ENCODE measurements at places on chromosomes 16 and 17. TPM values are rescaled to one million over a fixed set of nuclear protein-coding genes. Genes with fewer than 3 reads are reported as not detected.

Gene DYNLRB2
- total RNA-seq = not detected

Gene SEPTIN1
- 202 TPM for total RNA-seq

GRCh38 chr17:53046781-53047180 is 775.9 kb upstream of the KIF2B start:
- no peak for DNase-seq
- H3K27ac ChIP-seq = no peak overlapping the region
- H3K4me3 ChIP-seq = no peak overlapping the region
- no peaks in the 10 kb centered on the region for H3K27me3 ChIP-seq

Gene MPP3
- 0.62 TPM for total RNA-seq

- H3K4me3 ChIP-seq = peak overlapping the region; percentile 50
- peak; percentile 53 for DNase-seq
- peak overlapping the region; percentile 87 for H3K27ac ChIP-seq
- peaks cover 67% of the 10 kb centered on the region for H3K36me3 ChIP-seq
- peaks cover 59% of the 10 kb centered on the region for H3K4me1 ChIP-seq
Measured at GRCh38 chr17:28925912-28926365, 23.1 kb upstream of the DHRS13 start.

- no peaks in the 10 kb centered on the region for H3K27me3 ChIP-seq
- peaks cover 27% of the 10 kb centered on the region for H3K4me1 ChIP-seq
- H3K27ac ChIP-seq = no peak overlapping the region
Measured at GRCh38 chr17:72730077-72730476, 362.4 kb downstream of the SLC39A11 start.

DNA sequence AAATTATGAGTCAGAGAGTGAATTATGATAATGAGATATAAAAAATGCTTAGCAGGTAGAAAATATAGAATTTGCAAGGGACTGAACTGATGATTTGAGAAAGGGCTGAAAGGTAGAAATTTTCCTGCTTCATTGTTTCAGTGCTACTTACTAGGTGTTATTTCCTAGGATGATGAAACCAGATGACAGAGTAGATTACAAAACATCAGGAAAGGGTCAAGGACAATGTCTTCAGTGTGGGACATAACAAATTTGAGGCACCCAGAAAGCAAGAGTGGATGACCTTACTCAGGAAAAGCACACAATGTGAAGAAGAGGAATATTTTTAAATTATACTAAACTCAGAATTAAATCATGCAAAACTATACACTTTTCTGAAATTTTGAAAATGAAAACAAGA is 102.1 kb downstream of the SHCBP1 start:
- DNase-seq = no peak
- H3K4me3 ChIP-seq = no peak overlapping the region
- H3K27ac ChIP-seq = no peak overlapping the region
- H3K36me3 ChIP-seq = no peaks in the 10 kb centered on the region
- no peaks in the 10 kb centered on the region for H3K4me1 ChIP-seq

Gene AIPL1
- total RNA-seq = not detected

DNA sequence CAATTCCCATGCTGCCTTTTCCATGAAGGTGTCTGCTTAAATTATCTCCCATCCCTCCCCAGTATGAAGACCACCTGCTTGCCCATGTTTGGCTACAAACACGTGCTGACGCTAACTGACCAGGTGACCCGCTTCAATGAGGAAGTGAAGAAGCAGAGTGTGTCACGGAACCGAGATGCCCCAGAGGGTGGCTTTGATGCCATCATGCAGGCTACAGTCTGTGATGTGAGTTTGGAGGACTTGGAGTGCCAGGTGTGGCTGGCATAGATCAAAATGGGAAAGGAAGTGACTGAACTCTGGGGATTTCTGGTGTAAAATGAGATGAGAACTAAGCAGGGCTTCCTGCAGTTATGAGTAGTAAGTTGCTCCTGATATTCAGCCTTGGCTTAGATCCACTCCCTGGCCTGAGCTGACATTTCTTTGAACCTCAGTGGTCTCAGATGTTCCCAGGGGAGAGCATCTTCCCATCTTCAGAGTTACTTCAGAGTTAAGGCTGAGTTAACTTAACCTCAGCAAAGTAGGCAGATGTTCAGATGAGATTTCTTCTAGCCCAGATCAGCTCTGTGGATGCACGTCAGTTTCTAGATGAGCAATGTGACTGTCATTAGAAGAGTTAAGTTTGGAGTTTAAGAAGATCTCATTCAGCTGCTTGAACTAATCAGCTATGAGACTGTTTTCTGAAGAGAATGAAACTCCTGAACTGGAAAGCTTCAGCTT is 32.7 kb downstream of the ITGB3 start:
- peaks cover 5% of the 10 kb centered on the region for H3K4me1 ChIP-seq
- no peak overlapping the region for H3K27ac ChIP-seq
- DNase-seq = peak; percentile 33
- H3K36me3 ChIP-seq = no peaks in the 10 kb centered on the region
- no peak overlapping the region for H3K4me3 ChIP-seq

DNA sequence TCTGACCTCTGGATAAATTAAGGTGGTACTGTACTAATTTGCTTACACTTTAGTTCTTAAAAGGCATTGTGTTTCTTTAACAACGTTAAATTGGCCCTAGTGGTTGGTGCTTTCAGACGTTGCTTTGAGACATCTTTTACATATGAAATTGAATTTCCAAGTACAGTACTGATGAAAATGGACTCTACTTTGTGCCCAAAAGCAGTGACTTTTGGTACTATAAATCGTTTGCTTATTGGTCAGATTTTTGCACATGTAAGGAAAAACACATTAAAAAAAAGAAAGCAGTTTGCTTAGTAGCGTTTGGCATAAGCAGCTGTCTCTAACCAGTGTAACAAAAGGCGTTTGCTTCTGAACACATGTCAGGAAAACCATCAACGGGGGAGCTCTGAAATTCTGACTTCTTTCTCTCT is 139.6 kb downstream of the CDK5R1 start:
- no peaks in the 10 kb centered on the region for H3K36me3 ChIP-seq
- H3K27ac ChIP-seq = no peak overlapping the region

Gene TXNL4B
- total RNA-seq = 20.1 TPM

GRCh38 chr17:48003417-48004151 is 32.7 kb downstream of the CDK5RAP3 start:
- no peak overlapping the region for H3K4me3 ChIP-seq
- H3K27me3 ChIP-seq = peaks cover 22% of the 10 kb centered on the region
- H3K4me1 ChIP-seq = peaks cover 7% of the 10 kb centered on the region
- no peaks in the 10 kb centered on the region for H3K36me3 ChIP-seq

Gene OSGIN1
- total RNA-seq = 0.34 TPM

GRCh38 chr17:43702637-43703036 is 40.9 kb upstream of the MEOX1 start:
- H3K27me3 ChIP-seq = peaks cover 8% of the 10 kb centered on the region
- H3K27ac ChIP-seq = no peak overlapping the region
- H3K4me3 ChIP-seq = no peak overlapping the region

DNA sequence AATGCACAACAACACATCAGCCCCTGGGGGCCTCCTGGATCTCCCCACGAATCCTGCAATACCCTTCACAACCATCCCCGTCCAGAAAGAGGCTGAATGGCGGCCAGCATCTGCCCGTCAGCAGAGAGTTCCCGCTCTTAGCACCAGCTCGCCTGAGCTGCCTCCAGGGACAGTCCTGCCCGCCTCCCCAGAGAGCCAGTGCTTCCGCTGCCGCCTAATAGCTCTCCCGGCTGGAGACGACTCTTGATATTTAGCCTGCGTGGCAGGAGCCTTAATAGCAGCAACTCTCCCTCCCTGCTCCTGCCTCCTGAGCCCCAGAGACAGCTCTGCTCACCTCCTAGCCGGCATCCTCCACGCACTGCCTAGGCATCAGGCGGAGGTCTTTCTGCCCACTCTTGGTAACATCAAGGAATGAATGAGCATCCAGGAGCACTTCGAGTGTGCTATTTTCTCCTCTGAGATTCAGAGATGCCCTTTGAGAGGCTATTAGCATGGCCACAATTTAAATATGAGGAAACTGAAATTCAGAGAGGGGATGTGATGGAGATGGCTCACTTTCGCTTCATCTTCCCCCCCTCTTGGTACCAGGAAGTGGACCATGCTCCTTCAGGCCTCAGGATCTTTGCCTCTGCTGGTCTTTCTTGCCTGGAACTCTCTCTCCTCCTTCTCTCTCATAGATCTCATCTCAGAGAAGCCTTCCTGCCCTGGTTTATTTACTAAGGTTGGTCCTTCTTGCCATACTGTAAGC is 67.9 kb downstream of the RAI1 start:
- no peak for DNase-seq
- H3K4me3 ChIP-seq = no peak overlapping the region
- H3K4me1 ChIP-seq = peaks cover 33% of the 10 kb centered on the region
- H3K36me3 ChIP-seq = no peaks in the 10 kb centered on the region
- no peaks in the 10 kb centered on the region for H3K27me3 ChIP-seq

- no peaks in the 10 kb centered on the region for H3K4me1 ChIP-seq
- H3K36me3 ChIP-seq = no peaks in the 10 kb centered on the region
- H3K4me3 ChIP-seq = no peak overlapping the region
- H3K27ac ChIP-seq = no peak overlapping the region
- peaks cover 9% of the 10 kb centered on the region for H3K27me3 ChIP-seq
- no peak for DNase-seq
Measured at GRCh38 chr16:26772503-26772902, 294.2 kb upstream of the C16orf82 start.

GRCh38 chr17:39115135-39115534 is 36.3 kb downstream of the PLXDC1 start:
- H3K4me3 ChIP-seq = no peak overlapping the region
- H3K27me3 ChIP-seq = no peaks in the 10 kb centered on the region
- no peaks in the 10 kb centered on the region for H3K36me3 ChIP-seq
- DNase-seq = no peak
- no peak overlapping the region for H3K27ac ChIP-seq
- no peaks in the 10 kb centered on the region for H3K4me1 ChIP-seq
